ENCODE measurements at places on chromosomes 12 and 14. TPM values are rescaled to one million over a fixed set of nuclear protein-coding genes. Genes with fewer than 3 reads are reported as not detected.

- H3K4me3 ChIP-seq: no peak overlapping the region
- peaks cover 15% of the 10 kb centered on the region for H3K4me1 ChIP-seq
- DNase-seq: no peak
- no peak overlapping the region for H3K27ac ChIP-seq
Measured at GRCh38 chr14:20428010-20428365, 8.0 kb downstream of the KLHL33 start.

DNA sequence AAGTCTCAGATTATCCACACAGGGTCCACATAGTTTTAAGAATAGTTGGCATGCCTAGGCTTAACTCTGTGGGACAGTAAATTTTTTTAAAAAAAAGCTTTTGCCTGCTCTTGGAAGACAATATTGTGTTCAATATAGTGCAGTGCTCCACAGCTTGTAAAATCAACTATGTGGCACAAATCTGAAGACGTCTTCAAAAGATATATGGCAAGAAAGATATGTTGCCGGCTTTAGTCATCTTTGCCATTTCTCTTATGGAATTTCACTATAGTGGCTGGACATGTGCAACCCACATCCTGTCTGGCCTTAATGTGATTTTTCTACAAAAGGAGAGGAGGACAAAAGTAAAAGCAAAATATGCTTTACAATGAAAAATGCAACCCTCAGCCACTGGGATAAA, 90.5 kb downstream of the MGST1 start:
- DNase-seq: no peak
- no peak overlapping the region for H3K27ac ChIP-seq
- no peak overlapping the region for H3K4me3 ChIP-seq
- H3K4me1 ChIP-seq: no peaks in the 10 kb centered on the region
- H3K36me3 ChIP-seq: no peaks in the 10 kb centered on the region

Gene RERG
- polyA plus RNA-seq: not detected

Gene RNASE1
- polyA plus RNA-seq: not detected

Gene CCDC175
- not detected for polyA plus RNA-seq

GRCh38 chr12:34377243-34378035, 355.1 kb downstream of the ALG10 start:
- no peaks in the 10 kb centered on the region for H3K27me3 ChIP-seq
- no peak overlapping the region for H3K4me3 ChIP-seq
- no peaks in the 10 kb centered on the region for H3K4me1 ChIP-seq
- no peak for DNase-seq
- no peak overlapping the region for H3K27ac ChIP-seq

Gene TPH2
- polyA plus RNA-seq: not detected

Gene DLK1
- not detected for polyA plus RNA-seq

DNA sequence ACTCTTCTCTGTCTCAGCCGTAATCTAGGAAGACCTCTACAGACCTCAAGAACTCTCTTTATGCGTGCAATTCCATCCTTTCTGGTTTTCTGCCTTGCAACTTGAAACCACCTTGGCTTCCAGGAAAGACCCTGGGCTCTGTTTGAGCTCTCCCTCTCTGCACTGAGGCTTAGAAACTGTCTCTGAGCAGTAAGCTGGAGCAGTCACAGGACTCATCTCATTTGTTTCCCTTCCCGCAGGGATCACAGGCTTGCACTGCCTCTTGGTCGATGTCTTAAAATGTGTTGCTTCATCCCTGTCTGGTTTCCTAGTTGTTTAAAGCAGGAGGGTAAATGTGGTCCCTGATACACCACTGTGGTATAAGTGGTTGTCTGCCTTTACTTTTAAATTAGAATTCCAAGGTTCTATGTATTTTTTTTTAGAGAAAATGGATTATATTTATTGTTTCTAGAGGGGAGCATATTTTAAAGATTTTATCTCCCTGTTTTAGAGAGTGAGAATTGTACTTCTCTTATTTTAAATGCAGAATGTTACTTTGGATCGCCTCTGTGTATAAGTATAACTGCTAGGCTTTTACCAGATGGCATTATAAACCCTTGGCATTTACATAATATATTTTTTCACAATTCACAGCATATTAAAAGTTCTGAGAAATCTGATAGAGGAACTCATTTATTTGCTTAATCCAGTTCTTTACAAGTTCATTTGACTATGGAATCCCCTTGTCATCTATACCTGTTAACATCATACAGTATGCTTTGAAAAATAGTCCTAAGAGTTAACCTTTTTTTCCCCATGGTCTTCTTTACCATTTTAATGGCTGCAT, 26.4 kb downstream of the EID3 start:
- H3K4me1 ChIP-seq: no peaks in the 10 kb centered on the region
- no peak for DNase-seq
- peaks cover 61% of the 10 kb centered on the region for H3K36me3 ChIP-seq
- H3K27ac ChIP-seq: no peak overlapping the region
- H3K27me3 ChIP-seq: no peaks in the 10 kb centered on the region
- H3K4me3 ChIP-seq: no peak overlapping the region

DNA sequence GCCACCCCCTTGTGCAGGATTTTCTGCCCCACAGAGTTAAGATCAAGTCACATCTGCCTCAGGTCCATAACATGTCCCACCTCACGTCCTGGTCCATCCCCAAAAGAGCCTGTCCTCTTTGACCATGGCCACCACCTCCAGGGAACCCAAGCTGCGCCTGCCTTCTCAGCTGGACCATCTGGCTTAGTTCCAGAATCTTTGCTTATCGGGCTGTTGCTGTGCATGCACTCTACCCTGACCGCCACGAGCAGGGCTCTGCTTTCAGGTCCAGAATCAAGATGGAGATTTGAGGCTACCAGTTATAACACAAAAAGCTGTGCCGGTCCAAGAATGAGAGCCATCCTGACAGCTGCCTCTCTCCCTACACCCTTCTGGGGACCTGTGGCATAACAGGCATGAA, 326.7 kb downstream of the DPF3 start:
- DNase-seq: no peak
- no peaks in the 10 kb centered on the region for H3K27me3 ChIP-seq
- no peaks in the 10 kb centered on the region for H3K4me1 ChIP-seq
- H3K4me3 ChIP-seq: no peak overlapping the region
- no peak overlapping the region for H3K27ac ChIP-seq

Gene RDH5
- 1.6 TPM for polyA plus RNA-seq

- H3K27ac ChIP-seq: no peak overlapping the region
- no peaks in the 10 kb centered on the region for H3K27me3 ChIP-seq
- no peak for DNase-seq
- no peaks in the 10 kb centered on the region for H3K4me1 ChIP-seq
Measured at GRCh38 chr14:93089521-93090269, 26.0 kb downstream of the ITPK1 start.

DNA sequence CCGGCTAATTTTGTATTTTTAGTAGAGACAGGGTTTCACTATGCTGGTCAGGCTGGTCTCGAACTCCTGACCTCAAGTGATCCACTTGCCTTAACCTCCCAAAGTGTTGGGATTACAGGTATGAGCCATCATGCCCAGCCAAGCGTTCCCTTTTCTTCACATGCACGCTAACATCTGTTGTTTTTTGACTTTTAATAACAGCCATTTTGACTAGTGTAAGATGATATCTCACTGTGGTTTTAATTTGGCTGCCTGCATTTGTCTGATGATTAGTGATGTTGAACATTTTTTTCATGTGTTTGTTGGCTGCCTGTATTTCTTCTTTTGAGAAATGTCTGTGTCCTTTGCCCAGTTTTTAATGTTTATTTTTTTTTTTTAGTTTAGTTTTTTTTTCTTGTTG, 10.2 kb upstream of the YARS2 start:
- DNase-seq: no peak
- H3K27me3 ChIP-seq: peaks cover 7% of the 10 kb centered on the region
- H3K27ac ChIP-seq: no peak overlapping the region

Gene OTUB2
- 0.41 TPM for polyA plus RNA-seq

DNA sequence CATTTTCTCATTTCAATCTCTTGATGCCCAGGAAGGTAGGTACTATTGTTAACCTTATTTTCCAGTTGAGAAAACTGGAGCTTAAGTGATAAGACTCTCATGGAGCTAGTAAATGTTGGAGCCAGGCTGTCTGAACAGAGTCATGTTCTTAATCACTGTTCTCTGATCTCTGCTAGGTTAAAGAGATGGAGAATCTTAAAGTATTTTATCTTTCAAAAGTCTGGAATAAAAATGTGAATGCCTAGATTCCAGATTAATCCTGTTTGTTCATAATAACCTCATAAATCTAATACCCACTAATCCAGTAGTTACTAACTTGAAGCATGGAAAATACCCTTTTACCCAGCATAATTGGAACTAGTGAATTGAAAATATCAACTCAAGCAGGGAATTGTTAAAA, 341.0 kb upstream of the RGS6 start:
- no peak for DNase-seq
- H3K27me3 ChIP-seq: no peaks in the 10 kb centered on the region

DNA sequence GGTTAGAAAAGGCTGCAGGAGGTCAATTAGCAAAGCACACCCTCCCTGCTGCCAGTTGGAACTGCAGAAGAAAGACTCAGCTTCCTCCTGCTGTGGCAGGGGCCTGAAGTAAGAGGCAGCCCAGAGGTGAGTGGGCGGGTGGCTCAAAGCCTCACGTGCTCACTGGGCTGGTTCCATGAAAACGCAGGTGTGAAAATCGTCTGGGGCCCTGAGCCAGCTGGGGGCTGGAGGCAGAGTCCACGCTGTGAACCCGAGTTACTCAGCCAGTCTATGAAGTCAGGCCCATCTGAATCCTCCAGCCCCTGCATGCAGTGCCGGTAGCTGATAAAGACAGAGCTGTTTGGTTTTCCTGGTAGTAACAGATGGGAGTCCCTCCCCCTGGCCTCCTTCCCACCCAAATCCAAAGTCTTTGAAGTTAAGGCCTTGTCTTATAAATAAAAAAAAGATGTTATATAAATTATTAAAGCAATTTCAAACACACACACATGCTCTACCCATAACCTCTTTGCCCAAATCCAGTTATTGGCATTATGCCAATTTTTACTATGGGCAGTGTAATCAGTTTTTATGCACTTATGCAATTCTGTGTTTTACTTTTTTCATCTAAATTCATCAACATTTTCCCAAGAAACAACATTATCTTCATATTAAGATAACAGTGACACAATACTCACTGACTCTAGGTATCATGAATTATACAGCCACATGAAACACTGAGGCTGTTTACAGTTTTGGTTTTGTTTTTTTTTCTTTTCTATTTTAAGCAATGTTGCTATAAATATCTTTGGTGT, 57.9 kb upstream of the PNMA1 start:
- peaks cover 67% of the 10 kb centered on the region for H3K4me1 ChIP-seq
- no peaks in the 10 kb centered on the region for H3K36me3 ChIP-seq
- peak overlapping the region; percentile 79 for H3K27ac ChIP-seq
- H3K27me3 ChIP-seq: no peaks in the 10 kb centered on the region
